ENCODE measurements at places on chromosomes 12 and 14. TPM values are rescaled to one million over a fixed set of nuclear protein-coding genes. Genes with fewer than 3 reads are reported as not detected.

Gene C12orf54
- not detected for total RNA-seq

DNA sequence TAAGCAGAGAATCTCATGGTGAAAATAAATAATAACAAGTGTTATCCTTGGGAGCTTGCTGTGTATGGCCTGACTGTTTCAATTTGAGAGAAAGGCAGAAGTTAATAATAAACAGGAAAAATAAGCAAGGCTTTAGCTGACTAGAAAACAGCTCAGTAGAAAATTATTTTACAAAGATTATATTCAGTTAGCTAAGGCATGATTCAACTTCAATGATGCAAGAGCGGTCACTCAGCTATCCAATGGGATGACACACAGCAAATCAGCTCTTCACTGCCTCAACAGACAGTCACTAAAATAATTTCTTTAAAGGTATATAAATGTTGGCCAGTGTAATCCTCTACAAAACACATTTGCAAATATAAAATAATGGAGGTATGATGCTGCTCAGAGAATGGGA is 18.6 kb downstream of the GSTZ1 start:
- H3K4me3 ChIP-seq, result no peak overlapping the region
- H3K27ac ChIP-seq, result no peak overlapping the region
- no peaks in the 10 kb centered on the region for H3K4me1 ChIP-seq
- H3K27me3 ChIP-seq, result no peaks in the 10 kb centered on the region
- DNase-seq, result no peak

Gene RNF31
- 54.2 TPM for total RNA-seq

Gene NDUFB1
- 346 TPM for total RNA-seq

DNA sequence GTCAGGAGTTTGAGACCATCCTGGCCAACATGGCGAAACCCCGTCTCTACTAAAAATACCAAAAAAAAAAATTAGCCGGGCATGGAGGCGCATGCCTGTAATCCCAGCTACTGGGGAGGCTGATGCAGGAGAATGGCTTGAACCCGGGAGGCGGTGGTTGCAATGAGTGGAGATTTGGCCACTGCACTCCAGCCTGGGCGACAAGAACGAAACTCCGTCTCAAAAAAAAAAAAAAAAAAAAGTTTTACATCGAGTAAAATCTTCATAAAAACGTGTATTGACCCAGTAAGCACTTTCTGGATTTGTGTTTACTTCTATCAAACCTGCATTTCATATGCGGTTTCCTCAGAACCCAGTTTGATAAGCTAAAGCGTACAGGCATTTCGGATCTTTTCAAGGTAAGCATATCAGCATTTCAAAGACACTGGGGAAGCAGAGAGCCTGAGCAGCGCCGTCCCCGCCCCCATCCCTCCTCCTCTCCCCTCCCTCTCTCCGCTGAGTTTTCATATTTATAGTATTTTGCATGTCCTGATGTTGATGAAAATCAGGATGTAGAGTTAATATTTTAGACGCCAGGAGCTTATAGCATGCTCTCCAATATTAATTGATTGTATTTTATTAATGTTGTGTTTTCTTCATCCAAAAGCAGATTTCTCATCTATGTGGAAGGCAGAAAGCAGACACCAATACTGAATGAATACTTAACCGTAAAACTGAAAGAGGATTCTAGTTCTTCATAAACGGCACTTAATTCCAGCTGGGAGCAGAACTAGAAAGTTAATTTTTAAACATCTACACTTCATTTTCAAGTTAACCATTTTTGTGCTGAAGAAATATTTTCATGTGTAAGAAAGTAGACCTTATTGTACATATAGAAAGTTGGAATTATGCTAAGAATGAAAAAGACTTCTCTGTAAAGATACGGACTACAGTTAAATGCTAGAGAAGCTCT is 9.2 kb upstream of the HIP1R start:
- H3K4me1 ChIP-seq, result no peaks in the 10 kb centered on the region
- H3K27me3 ChIP-seq, result no peaks in the 10 kb centered on the region
- H3K4me3 ChIP-seq, result peak overlapping the region; percentile 44
- no peaks in the 10 kb centered on the region for H3K36me3 ChIP-seq

DNA sequence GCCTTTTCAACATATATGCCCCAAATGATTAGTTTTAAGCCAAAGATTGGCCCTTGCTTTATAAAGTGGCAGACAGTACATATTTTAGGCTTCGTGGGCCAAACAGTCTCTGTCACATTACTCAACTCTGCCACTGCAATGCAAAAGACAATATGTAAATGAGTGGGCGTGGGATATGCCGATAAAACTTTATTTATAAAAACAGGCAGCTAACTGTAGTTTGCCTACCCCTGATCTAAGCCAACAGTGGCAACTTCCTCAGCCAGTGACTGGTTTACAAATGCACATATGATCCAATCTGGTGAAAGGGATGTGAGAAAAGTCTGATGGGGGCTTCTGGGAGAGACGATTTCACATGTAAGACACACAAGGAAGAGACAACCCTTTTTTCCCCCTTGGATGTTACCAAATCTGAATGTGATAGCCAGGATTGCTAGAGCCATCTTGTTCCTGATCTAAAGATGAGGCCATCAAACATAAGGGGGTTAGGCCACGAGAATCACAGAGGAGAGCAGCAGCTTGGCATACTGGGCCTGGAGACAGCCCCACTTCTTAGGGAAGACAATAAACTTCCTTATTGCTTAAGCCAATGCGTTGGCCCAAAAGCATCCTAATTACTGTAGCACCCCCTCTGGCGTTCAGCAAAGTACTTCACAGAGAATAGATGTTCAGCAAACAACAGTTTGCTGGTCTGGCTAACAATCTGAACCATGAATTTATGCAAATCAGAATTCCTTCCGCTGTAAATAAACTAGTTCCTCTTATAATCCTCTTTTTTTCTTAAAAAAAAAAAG is 75.2 kb upstream of the TMCC3 start:
- DNase-seq, result no peak
- H3K4me1 ChIP-seq, result no peaks in the 10 kb centered on the region
- H3K4me3 ChIP-seq, result no peak overlapping the region
- no peaks in the 10 kb centered on the region for H3K27me3 ChIP-seq
- no peak overlapping the region for H3K27ac ChIP-seq

DNA sequence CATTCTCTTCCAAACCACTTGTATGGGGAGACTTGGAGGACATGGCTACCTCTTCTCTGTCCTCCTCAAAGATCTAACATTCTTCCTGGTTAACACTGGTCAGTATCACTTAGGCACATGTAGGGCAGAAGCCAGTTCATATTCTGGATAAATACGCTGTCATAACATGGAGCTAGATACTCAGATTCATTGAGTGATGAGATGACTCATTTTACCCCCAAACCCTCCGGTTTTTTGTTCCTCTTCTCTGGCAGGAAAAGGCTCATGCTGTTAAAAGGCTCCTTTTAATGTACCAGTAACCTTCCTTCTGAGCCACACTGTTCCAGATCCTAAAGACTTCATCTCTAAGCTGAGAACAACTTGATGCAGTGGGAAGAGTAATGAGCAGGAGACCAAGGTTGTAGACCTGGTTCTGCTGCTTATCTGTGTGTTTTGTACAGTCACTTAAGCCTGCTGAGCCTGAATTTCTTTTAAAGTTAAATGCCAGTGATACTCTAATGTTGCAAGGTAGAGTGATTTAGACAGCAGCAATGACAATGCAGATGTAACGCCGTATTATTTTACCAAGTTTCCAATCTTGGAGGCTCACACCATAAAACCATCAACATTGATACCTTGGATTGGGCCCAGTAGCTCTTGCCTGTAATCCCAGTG is 57.3 kb upstream of the ELK3 start:
- no peak for DNase-seq
- no peak overlapping the region for H3K27ac ChIP-seq
- no peak overlapping the region for H3K4me3 ChIP-seq
- H3K4me1 ChIP-seq, result peaks cover 10% of the 10 kb centered on the region
- no peaks in the 10 kb centered on the region for H3K27me3 ChIP-seq

Gene LIN7A
- total RNA-seq, result 14.0 TPM

Gene WIF1
- not detected for total RNA-seq

- no peak for DNase-seq
- no peak overlapping the region for H3K4me3 ChIP-seq
- no peaks in the 10 kb centered on the region for H3K27me3 ChIP-seq
- H3K36me3 ChIP-seq, result no peaks in the 10 kb centered on the region
These were observed 39.7 kb upstream of the FOS start for GRCh38 chr14:75238756-75239455.

Gene SYT10
- total RNA-seq, result not detected

GRCh38 chr14:23185063-23185462 is 1.6 kb upstream of the SLC7A8 start:
- no peaks in the 10 kb centered on the region for H3K36me3 ChIP-seq
- no peak for DNase-seq
- no peaks in the 10 kb centered on the region for H3K27me3 ChIP-seq
- H3K4me3 ChIP-seq, result no peak overlapping the region
- no peak overlapping the region for H3K27ac ChIP-seq

Gene MAP1LC3B2
- 1.8 TPM for total RNA-seq

DNA sequence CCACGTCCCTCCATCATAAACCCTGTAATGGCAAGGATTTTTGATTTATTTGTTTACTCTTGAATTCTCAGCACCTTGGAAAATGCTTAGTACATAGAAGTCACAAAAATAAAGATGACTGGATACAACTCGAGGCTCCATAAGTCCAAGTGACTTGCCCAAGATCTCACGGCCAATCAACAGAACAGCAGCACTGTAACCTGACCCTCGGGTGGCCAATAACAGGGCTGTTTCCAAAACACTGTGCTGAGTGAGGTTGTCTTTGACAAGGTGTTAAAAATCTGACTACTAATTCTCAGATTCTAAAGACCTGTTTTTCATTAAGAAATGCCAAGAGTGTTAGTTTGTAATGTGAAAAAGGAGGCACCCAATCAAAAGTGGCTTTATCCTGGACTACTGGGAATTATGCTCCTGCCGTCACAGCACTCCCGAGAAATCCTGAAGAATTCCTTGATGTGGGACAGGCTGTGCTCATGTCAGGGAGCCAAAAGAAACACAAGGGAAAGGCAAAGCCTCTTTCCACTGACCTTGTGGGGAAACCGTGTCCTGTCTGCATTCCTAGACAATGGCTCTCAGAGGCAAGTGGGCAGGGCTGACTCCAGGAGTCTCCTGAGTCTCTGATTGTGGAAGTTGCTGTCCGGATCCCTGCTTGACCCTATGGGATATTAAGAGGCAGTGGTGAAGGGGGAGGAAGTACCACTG is 204.7 kb upstream of the PELI2 start:
- H3K27ac ChIP-seq, result no peak overlapping the region
- H3K36me3 ChIP-seq, result no peaks in the 10 kb centered on the region
- H3K4me3 ChIP-seq, result no peak overlapping the region
- peak; percentile 56 for DNase-seq

DNA sequence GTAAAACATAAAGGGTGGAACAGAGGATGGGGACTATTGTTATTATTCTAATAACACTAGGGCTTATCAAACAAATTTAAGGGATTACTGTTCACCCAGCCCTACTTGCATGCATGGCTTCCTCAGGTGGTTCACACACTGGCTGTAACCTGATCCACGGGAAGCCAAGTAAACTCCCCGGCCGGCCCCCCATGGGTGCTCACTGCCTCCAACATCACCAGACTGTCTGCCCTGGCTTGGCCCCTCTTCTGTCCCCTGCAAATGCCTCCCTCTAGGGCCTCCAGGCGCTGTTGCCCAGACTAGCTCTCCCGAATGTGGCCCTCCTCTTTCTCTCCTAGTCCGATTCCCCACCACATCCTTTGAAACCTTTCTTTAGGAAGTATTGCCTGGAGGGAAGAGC is 18.6 kb downstream of the FAIM2 start:
- no peak overlapping the region for H3K27ac ChIP-seq
- H3K27me3 ChIP-seq, result peaks cover 5% of the 10 kb centered on the region
- no peak for DNase-seq
- no peak overlapping the region for H3K4me3 ChIP-seq
- H3K4me1 ChIP-seq, result no peaks in the 10 kb centered on the region

Gene CCDC77
- total RNA-seq, result 3.0 TPM

- no peaks in the 10 kb centered on the region for H3K27me3 ChIP-seq
- DNase-seq, result no peak
- no peaks in the 10 kb centered on the region for H3K36me3 ChIP-seq
- no peak overlapping the region for H3K27ac ChIP-seq
- H3K4me3 ChIP-seq, result no peak overlapping the region
These were observed 67.3 kb upstream of the ANO6 start for GRCh38 chr12:45148619-45149018.

Gene SENP1
- 7.3 TPM for total RNA-seq

DNA sequence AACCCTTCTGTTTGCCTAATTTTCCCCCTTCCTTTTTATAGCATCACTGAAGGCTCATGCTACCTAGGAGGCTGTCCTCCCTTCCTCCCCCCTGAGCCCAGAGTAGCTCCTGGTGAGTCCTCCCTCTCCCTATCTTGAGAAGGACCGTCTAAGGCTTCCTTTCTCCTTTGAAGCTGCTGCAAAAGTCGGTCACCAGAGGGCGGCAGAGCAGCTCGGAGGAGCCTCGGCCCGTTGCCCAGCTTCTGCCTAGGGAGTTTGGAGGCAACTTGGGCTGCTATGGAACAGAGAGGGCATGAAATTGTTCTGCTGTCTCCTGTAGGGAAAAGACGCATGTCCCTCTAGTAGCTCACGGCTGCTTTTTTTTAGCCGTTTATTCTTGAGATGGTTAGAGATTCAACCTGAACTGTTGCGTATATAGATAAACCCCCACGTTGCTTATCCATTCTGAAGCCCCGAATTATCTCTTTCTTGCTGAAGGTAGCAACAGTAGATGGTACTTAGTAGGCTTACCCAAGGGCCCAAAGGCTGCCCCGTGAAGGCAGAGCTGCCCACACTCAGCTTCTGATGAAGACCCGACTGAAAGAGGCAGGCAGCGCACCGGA is 5.7 kb downstream of the WNT5B start:
- no peak overlapping the region for H3K4me3 ChIP-seq
- H3K27ac ChIP-seq, result no peak overlapping the region
- DNase-seq, result peak; percentile 84

- H3K4me3 ChIP-seq, result no peak overlapping the region
- no peak overlapping the region for H3K27ac ChIP-seq
- H3K4me1 ChIP-seq, result no peaks in the 10 kb centered on the region
- no peak for DNase-seq
- no peaks in the 10 kb centered on the region for H3K36me3 ChIP-seq
These were observed 49.1 kb upstream of the CAND1 start for GRCh38 chr12:67220065-67220464.

- no peaks in the 10 kb centered on the region for H3K27me3 ChIP-seq
- no peak overlapping the region for H3K4me3 ChIP-seq
- DNase-seq, result no peak
- H3K4me1 ChIP-seq, result no peaks in the 10 kb centered on the region
- no peak overlapping the region for H3K27ac ChIP-seq
These were observed 13.2 kb downstream of the CPNE8 start for GRCh38 chr12:38892087-38892786.

Gene HOXC9
- not detected for total RNA-seq

GRCh38 chr14:76456891-76457586 is 81.1 kb downstream of the ESRRB start:
- H3K4me3 ChIP-seq, result no peak overlapping the region
- H3K4me1 ChIP-seq, result no peaks in the 10 kb centered on the region
- no peaks in the 10 kb centered on the region for H3K36me3 ChIP-seq
- no peak for DNase-seq
- H3K27ac ChIP-seq, result no peak overlapping the region
- H3K27me3 ChIP-seq, result no peaks in the 10 kb centered on the region

Gene PLCZ1
- total RNA-seq, result not detected

All from heart left ventricle (tissue), 16 donors.